Kidney tubule cell (primary cell): ENCODE measurements at places on chromosomes 7 and 10.

GRCh38 chr7:10316488-10316887, 657.2 kb upstream of the PHF14 start:
- DNase-seq = no peak

DNA sequence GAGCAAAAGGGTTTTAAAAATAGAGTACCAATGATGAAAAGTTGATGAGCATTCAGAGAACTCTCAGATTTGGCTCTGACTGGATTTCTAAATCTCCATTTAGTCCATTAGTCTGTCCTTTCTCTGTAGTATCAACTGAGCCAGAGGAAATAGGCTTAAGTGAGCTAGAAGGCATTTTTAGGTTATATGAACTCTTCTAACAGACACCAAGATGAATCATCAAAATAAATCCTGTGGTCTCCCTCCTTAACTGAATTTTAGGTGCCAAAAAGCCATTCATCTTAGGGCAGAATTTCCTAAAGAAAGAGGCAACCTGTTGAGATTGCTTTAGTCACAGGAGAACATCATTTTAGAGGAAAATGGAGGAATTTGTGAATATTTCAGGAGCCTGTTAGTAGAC, 305.1 kb downstream of the AUTS2 start:
- DNase-seq = no peak

GRCh38 chr7:138746073-138746472, 44.9 kb upstream of the SVOPL start:
- no peak for DNase-seq

GRCh38 chr10:33126742-33127141, 168.7 kb upstream of the ITGB1 start:
- no peak for DNase-seq

DNA sequence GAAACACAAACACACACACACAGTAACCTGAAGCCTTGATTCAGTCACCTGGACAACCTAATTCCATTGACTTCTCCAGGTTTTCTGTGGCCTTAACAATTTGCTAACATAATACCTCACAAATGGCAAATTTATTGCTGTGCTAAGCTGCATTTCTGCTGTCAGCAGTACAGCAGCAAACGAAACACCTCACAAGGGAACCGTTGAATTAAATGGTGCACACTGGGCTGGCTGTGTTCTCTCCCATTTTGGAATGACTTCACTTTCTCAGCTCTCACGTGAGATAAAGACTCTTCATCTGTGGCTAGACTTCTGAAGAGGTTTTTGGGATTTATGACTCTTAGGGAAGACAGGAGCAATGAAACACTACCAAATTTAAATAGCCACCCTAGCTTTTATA, 152.5 kb downstream of the GPR158 start:
- DNase-seq = no peak

GRCh38 chr10:5641501-5641900, 24.9 kb downstream of the ASB13 start:
- DNase-seq = no peak

GRCh38 chr7:31382722-31383121, 42.2 kb upstream of the NEUROD6 start:
- no peak for DNase-seq

DNA sequence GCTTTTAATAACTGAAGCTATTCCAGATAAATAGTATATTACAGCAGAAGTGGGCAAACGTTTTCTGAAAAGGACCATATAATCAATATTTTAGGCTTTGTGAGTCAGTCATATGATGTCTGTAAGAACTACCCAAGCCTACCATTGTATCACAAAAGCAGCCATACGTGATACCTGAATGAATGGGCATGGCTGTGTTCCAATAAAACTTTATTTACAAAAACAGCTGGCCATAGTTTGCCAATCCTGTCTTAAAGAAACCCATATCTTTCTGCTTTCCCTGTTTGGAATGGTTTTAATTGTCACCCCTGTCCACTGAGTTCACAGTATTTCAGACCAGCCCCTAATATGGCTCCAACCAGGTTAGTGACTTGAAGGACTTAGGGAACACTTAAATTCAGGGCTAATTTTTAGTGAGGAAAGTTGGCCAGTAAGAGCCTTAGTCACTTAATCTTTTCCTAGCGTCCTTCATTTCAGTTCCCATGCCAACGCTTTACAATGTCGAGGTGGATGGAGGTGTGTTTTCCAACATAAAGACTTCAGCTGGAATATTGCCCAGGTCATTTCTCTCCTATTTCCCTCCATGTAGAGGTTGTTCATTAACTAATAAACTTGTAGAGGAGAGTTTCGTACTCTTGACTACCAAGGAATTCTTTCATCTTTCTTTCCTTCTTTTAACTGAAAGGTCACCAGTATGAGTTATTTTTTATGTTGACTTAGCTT, 184.5 kb downstream of the TRIL start:
- DNase-seq = peak; percentile 25

DNA sequence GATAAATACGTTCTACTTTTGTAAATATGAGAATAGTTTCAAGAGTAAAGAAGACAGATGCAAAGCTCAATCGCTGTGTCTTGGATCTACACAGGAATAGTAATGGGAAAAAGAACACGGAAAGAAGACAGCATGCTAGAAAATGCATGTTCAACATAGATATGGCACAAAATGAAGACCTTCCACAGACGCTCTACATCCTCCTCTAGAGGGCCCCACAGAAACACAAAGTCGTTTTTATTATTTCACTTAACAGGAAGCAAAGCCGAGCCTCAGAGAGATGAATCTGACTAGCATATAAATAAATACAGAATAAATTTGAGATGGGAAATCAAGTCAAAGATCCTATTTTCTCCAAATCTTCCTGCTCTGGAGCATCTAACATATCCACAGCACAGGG, 292.6 kb downstream of the PARD3 start:
- DNase-seq = no peak

DNA sequence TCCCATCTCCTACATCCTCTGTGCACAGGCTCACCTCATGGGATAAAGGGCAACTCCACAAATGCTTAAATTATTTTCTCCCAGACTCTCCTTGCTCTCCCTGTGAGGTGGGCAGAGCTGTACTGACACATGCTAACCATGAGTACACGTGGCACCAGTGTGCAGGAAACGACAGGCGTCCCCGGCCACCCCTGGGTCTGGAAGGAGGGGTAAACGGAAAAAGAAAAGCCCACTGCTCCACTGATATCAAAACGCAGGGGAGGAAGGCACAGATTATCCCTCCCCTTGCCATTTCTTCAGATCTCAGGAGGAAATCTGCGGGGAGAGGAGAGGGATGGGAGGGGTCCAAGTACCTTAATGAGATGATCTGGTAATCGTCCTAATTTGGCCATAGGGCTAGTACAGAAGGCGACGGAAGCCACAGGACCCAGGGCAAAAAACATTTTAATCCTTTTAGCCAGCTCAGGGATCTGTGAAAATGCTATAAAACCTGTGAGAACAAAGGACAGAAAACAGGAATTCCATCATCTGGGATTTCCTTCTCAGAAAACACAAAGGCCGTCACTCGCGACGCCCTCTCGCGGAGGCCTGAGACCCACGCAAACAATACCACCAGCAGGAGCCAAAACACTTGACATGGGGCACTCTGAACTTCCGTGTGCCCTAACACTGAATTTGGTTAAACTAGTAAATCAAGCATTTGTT, 17.8 kb upstream of the CH25H start:
- DNase-seq = no peak

DNA sequence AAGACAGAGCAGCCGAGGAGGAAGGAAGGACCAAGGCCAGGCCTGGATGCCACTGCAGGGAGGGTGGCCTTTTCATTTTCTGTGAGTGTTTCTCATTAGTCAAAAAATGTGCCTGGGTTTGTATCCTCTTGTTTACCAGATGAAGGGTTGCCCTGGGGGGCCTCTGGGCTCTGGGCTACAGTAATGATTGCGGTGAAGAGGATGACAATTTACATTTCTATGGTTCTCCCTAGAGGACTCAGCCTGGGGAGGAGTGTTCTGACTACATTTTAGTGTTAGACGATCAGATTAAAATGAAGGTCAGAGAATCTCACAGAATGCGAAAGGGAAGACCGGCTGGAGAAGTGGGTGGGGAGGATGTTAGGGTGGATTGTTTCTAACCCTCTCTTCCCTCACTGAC, 108.0 kb upstream of the KMT2C start:
- DNase-seq = no peak

GRCh38 chr10:24396396-24396795, 187.5 kb downstream of the KIAA1217 start:
- DNase-seq = no peak

DNA sequence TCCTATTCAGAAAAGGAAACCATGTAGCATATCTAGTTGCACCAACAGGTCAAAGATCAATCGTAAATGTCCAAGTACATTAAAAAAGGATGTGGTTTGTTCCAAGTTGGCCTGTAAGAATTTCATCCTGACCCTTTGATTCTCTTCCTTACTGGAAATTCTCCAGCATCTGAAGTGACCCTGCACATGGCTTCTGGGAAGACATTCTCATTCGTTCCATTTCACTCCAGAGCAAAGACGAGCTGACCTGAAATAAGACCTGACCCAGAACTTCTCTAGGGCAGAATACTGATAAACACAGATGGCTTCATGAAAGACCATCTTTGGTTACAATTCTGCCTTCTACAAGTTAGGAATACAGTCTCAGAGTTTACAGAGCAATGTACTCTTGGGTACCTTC, 39.8 kb downstream of the ASB4 start:
- DNase-seq = no peak

GRCh38 chr7:81811956-81812865, 42.4 kb upstream of the HGF start:
- DNase-seq = no peak

DNA sequence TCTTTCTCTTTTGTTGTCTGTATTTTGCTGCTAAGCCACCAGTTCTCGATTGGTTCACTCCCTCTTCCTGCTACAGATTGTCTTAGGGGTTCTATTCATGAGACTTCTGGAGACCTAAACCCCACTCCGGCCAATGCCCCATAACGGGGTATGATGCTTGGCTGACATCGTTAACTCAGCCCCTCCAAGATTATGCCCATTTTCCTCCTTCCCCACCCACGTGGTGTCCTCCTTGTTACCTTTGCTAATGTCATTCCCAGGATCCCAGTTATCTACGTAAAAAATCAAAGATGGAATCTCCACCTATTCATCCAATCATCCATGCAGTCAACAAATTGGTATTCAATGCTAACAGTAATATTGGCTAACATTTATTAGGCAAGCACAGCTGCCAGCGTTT, 228.3 kb downstream of the CAMK1D start:
- no peak for DNase-seq

GRCh38 chr7:129213828-129214227, 11.0 kb upstream of the AHCYL2 start:
- peak; percentile 49 for DNase-seq

DNA sequence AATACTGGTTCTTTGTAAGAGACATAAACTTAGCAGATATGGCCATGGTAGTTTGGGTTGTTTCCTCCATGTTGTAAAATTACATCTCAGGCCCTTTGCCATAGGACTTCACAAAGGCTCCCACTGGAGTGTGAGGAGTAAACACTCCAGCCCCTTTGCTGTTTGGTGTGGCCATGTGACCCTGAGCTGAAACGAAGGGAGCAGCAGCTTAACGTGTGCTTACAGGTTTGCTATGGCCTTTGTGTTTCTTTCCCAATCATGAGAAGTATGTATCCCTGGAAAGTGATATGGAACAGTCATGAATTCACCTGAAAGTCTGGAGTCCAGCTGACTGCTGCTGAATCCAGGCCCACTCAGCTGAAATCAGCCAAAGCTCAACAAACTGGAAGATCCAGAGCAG, 23.8 kb upstream of the SFTPA1 start:
- DNase-seq = no peak

- peak; percentile 94 for DNase-seq
Measured at GRCh38 chr10:77844713-77845445, 81.7 kb downstream of the DLG5 start.

DNA sequence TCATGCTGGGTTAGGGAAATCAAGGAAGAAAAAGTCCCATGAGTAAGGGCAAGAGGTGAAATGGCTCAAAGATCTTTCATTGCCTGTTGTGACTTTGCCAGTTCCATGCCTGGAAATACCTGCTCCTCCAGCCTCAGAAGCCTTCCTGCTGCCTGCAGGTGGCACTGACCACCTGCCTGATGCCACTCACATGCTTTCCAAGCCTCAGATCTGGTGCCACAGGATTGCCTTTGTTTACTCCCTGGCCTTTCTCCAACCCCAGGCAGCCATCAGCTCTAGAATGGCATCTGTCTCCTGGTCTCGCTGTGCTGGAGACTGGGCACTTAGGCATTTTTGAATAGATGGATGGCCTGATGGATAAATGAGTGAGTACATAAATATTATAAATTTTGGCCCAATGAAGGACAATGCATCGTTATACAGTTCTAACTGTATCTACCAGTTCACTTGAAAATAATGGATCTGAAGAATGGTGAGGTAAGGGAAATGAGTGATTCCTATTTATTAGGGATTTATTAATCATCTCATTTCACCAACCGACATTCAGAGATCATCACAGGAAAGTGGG, 657.2 kb downstream of the INHBA start:
- peak; percentile 72 for DNase-seq

- no peak for DNase-seq
Measured at GRCh38 chr10:5194431-5194830, 2.2 kb upstream of the AKR1C4 start.

- no peak for DNase-seq
Measured at GRCh38 chr10:86191166-86191565, 175.4 kb downstream of the GRID1 start.

DNA sequence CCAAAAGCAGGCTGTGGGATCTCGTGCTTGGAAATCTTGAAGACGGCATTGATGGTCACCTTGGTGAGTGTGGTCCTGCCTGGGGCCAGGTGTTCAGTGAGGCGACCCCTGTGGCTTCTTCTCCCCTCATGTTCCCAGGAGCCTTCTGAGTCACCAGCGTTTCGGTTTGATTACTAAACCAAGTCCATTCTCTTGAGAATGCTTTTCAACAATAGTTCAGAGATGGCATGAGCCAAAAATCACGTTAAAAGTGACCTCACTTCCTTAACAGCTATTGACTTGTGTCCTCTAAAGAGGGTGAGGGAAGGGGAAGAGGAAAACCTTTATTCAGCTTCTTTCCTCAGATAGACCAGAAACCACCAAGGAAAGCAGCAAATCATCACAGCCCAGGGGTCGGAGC, 315.2 kb downstream of the GATA3 start:
- peak; percentile 5 for DNase-seq

GRCh38 chr10:51308116-51308515, 233.8 kb downstream of the PRKG1 start:
- no peak for DNase-seq

DNA sequence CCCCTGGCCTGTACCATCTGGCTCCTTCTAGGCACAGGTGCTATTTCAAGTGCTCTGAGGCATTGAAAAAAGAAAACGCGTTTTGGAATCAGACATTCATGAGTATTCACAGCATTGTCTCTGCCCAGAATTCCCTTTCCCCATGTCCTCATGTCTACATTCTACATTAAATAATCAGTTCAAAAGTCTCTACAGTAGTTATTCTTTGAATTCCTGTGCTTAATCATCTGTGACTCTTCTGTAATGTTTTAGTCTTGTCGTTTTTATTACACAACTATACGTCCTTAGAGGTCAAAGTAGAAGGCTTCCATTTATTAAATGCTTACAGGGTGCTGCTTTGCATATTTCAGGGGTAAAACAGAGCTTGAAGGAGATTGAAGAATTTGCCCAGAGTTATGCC, 95.7 kb downstream of the BICC1 start:
- peak; percentile 66 for DNase-seq
